ENCODE measurements at places on chromosomes 4 and X. TPM values are rescaled to one million over a fixed set of nuclear protein-coding genes. Genes with fewer than 3 reads are reported as not detected.

- no peak overlapping the region for H3K27ac ChIP-seq
- no peaks in the 10 kb centered on the region for H3K4me1 ChIP-seq
- DNase-seq: no peak
- H3K27me3 ChIP-seq: no peaks in the 10 kb centered on the region
- H3K4me3 ChIP-seq: no peak overlapping the region
These were observed 971 bp downstream of the MAGEA11 start for GRCh38 chrX:149712831-149713230.

DNA sequence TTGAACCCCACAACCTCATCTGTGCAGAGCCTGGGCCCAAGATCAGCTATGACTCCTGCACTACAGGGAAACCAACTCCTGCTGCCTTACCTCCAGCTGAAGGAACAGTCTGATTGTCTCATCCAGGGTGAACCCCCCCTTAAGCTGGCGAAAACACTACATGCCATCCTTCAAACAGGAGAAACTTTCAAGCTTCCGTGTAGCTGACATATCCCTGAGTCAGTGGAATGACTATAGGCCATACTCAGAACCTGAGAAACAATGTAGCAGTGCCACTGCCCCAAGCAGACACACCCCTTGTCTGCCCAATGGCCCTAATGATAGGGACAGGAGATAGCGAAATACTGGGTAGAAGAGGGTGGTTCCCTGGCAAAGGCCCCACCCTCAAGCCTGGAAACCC is 213.6 kb upstream of the PGRMC2 start:
- no peak for DNase-seq
- H3K27me3 ChIP-seq: no peaks in the 10 kb centered on the region
- H3K36me3 ChIP-seq: no peaks in the 10 kb centered on the region
- no peaks in the 10 kb centered on the region for H3K4me1 ChIP-seq

GRCh38 chr4:41514169-41514568 is 23.8 kb upstream of the LIMCH1 start:
- no peaks in the 10 kb centered on the region for H3K36me3 ChIP-seq
- H3K27ac ChIP-seq: no peak overlapping the region
- H3K27me3 ChIP-seq: no peaks in the 10 kb centered on the region
- no peak overlapping the region for H3K4me3 ChIP-seq
- DNase-seq: no peak

GRCh38 chrX:9433596-9433995 is 31.3 kb upstream of the TBL1X start:
- H3K4me1 ChIP-seq: no peaks in the 10 kb centered on the region
- no peaks in the 10 kb centered on the region for H3K36me3 ChIP-seq
- no peak overlapping the region for H3K27ac ChIP-seq
- no peaks in the 10 kb centered on the region for H3K27me3 ChIP-seq
- H3K4me3 ChIP-seq: no peak overlapping the region

DNA sequence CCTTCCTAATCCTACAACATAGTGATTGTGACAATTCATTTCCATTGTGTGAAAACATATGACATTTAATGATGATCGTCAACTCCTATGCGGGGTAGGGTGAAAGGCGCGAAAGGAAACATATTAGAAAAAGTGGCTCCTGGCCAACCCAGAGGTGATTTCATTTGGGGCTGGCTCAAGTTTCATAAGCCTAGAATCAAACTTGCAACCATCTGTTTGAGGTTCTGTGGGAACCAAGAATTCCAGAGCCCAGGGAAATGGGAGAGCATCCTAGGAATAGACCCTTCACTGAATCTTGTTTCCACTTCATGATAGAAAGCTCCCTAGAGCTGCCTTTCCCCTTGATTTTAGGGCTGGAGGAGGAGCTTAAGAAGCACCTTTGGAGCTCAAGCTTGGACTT is 101.3 kb upstream of the EGFL6 start:
- peak overlapping the region; percentile 75 for H3K27ac ChIP-seq
- DNase-seq: no peak
- H3K4me1 ChIP-seq: no peaks in the 10 kb centered on the region
- H3K4me3 ChIP-seq: no peak overlapping the region
- H3K36me3 ChIP-seq: no peaks in the 10 kb centered on the region

DNA sequence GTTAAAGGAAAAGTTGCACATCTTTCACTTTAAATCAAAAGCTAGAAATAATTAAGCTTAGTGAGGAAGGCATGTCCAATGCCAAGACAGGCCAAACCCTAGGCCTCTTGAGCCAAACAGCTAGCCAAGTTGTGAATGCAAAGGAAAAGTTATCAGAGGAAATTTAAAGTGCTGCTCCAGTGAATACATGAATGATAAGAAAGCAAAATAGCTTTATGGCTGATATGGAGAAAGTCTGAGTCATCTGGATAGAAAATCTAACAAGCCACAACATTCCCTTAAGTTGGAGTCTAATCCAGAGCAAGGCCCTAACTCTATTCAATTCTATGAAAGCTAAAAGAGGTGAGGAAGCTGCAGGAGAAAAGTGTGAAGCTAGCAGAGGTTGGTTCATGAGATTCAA is 23.8 kb downstream of the NPFFR2 start:
- H3K4me3 ChIP-seq: no peak overlapping the region
- H3K27me3 ChIP-seq: no peaks in the 10 kb centered on the region
- no peak overlapping the region for H3K27ac ChIP-seq
- H3K36me3 ChIP-seq: no peaks in the 10 kb centered on the region

DNA sequence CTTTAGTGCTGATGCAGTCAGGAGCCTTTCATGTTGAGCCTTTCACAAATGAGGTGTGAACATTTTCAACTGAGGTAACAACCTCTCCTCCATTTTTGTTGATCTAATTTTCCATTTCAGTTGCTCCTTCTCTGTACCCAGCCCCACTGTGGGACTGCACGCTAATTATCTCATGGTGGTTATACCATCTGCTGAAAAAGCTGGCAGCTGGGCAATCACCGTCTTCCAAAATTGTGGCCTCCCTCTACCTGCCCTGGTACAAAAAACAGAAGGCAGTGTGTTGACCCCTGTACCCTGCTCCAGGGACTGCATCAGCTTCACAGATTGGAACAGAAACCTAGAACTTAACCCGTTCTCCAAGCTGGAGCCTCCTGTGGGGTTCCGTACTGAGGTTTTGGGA is 72.4 kb upstream of the LONRF3 start:
- H3K27me3 ChIP-seq: no peaks in the 10 kb centered on the region
- no peak overlapping the region for H3K4me3 ChIP-seq
- DNase-seq: no peak
- no peaks in the 10 kb centered on the region for H3K4me1 ChIP-seq

GRCh38 chr4:77193511-77194102 is 36.6 kb downstream of the CCNG2 start:
- H3K4me1 ChIP-seq: no peaks in the 10 kb centered on the region
- H3K4me3 ChIP-seq: no peak overlapping the region
- H3K27ac ChIP-seq: no peak overlapping the region
- no peaks in the 10 kb centered on the region for H3K27me3 ChIP-seq

GRCh38 chrX:136667446-136668168 is 19.6 kb downstream of the CD40LG start:
- no peaks in the 10 kb centered on the region for H3K27me3 ChIP-seq
- H3K4me3 ChIP-seq: no peak overlapping the region
- no peaks in the 10 kb centered on the region for H3K36me3 ChIP-seq

- DNase-seq: no peak
- no peaks in the 10 kb centered on the region for H3K4me1 ChIP-seq
- H3K36me3 ChIP-seq: no peaks in the 10 kb centered on the region
- no peak overlapping the region for H3K27ac ChIP-seq
These were observed 93.7 kb upstream of the TRPC3 start for GRCh38 chr4:122045533-122045932.

GRCh38 chrX:126393284-126393683 is 159.3 kb downstream of the DCAF12L1 start:
- H3K27ac ChIP-seq: no peak overlapping the region
- H3K27me3 ChIP-seq: no peaks in the 10 kb centered on the region
- H3K36me3 ChIP-seq: no peaks in the 10 kb centered on the region
- no peak for DNase-seq
- no peaks in the 10 kb centered on the region for H3K4me1 ChIP-seq

- no peak overlapping the region for H3K27ac ChIP-seq
- DNase-seq: no peak
- H3K27me3 ChIP-seq: no peaks in the 10 kb centered on the region
- no peaks in the 10 kb centered on the region for H3K36me3 ChIP-seq
These were observed 3.9 kb upstream of the ARHGEF38 start for GRCh38 chr4:105548483-105548882.

DNA sequence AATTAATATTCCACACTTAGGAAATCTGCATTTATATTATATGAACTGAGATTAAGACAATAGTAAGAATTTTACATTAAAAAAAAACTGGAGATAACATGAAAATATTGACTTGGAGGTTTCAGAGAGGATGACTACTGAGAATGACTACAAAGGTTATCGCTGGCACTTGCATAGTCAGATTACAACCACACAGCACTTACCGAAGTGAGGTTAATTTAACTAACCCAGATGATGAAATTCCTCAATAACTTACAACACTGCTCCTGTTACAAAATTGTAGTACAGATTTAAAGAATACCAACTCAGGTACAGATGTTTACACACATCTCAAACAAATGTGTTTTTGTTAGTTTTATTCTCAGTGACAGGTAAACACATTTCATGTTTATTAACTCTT is 283.5 kb downstream of the CAMK2D start:
- H3K27ac ChIP-seq: no peak overlapping the region
- DNase-seq: no peak
- no peaks in the 10 kb centered on the region for H3K4me1 ChIP-seq
- H3K4me3 ChIP-seq: no peak overlapping the region
- H3K27me3 ChIP-seq: no peaks in the 10 kb centered on the region

DNA sequence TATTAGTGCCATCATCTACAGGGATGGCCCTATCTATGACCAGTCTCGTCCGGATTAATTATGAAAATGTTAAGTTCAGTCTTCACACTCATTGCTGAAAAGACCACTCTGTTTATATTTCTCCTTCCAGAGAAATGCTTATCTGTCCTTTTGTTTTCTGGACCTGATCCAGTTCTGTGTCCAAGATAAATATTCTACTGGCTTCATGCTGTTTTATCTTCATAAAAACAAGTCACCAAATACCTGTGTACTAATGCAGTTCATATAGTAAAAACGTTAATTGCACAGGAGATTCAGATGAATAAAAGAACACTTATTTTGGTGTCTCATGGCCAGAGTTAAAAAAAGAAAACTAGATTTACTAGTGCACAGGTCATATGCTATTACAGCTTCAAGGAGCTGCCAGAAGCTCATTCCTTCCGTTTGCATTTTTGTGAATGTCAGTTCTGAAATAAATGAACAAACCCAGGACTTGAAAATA is 17.3 kb downstream of the FNIP2 start:
- peaks cover 5% of the 10 kb centered on the region for H3K4me1 ChIP-seq
- no peak for DNase-seq
- peak overlapping the region; percentile 72 for H3K27ac ChIP-seq
- H3K27me3 ChIP-seq: no peaks in the 10 kb centered on the region
- no peaks in the 10 kb centered on the region for H3K36me3 ChIP-seq

DNA sequence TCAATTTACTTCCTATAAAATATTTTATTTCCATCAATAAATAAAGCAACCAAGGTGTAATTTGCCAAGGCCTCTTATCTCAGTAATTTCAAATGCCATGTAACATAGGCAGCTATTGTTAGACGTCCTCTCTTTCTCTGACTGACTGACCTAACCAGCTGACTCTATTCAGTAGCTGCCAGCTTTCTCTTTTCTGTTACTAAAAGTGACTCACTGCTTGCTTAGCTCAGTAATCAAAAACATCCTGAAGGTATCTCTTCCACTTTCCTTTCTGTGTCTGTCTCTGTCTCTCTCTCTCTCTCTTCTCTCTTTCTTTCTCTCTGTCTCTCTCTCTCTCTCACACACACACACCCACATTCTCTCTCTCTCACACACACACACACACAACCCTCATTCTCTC is 134.2 kb downstream of the SPOCK3 start:
- H3K4me3 ChIP-seq: no peak overlapping the region
- no peaks in the 10 kb centered on the region for H3K27me3 ChIP-seq
- no peaks in the 10 kb centered on the region for H3K4me1 ChIP-seq
- no peaks in the 10 kb centered on the region for H3K36me3 ChIP-seq
- no peak overlapping the region for H3K27ac ChIP-seq

Gene ANK2
- 142 TPM for total RNA-seq

Gene TMSB15C
- total RNA-seq: 10.8 TPM

Gene CCKAR
- not detected for total RNA-seq

Gene CYLC1
- not detected for total RNA-seq

Gene GLRA2
- total RNA-seq: not detected

All from uterus (tissue), 4 donors.